ENCODE measurements at places on chromosomes 12 and 14.

- DNase-seq = no peak
Observed at GRCh38 chr12:45913631-45914030, 76.7 kb downstream of the SCAF11 start.

- DNase-seq = no peak
Observed at GRCh38 chr12:128844031-128844635, 9.1 kb upstream of the GLT1D1 start.

GRCh38 chr14:90274808-90275457 lies 18.6 kb downstream of the PSMC1 start:
- DNase-seq = no peak

- no peak for DNase-seq
Observed at GRCh38 chr12:95896846-95897245, 38.1 kb downstream of the SNRPF start.

DNA sequence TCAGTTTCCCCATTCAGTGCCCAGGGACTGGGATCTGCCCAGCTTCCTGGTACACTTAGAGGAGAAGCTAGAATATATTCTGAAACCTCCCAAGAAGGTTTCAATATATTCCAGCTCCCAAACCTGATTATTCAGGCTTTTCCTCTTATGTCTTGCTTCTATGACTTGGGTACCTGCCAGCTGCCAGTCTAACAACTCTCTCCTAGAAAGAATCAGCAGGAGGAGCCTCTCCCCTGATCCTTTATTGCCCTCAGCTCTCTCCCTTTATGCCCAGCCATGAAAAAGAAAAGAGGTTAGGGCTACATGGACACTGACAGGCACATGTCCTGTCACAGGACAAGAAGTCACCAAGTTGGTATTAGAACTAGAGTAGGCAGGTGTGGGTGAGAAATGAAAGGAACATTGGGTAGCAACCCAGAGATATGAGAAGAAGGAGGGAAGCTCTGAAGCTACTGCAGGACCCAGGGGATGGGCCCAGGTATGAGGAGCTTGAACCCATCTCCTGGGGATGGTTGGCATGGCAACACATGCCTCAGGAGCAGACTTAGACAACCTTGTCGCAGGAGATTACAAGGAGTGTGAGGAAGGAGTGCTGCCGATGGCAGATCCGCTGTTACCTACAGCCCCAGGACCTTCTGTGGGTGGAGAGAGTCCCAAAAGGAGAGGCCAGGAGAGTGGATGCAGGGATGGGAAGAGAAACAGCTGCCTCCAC lies 2.0 kb upstream of the CACNB3 start:
- DNase-seq = no peak

DNA sequence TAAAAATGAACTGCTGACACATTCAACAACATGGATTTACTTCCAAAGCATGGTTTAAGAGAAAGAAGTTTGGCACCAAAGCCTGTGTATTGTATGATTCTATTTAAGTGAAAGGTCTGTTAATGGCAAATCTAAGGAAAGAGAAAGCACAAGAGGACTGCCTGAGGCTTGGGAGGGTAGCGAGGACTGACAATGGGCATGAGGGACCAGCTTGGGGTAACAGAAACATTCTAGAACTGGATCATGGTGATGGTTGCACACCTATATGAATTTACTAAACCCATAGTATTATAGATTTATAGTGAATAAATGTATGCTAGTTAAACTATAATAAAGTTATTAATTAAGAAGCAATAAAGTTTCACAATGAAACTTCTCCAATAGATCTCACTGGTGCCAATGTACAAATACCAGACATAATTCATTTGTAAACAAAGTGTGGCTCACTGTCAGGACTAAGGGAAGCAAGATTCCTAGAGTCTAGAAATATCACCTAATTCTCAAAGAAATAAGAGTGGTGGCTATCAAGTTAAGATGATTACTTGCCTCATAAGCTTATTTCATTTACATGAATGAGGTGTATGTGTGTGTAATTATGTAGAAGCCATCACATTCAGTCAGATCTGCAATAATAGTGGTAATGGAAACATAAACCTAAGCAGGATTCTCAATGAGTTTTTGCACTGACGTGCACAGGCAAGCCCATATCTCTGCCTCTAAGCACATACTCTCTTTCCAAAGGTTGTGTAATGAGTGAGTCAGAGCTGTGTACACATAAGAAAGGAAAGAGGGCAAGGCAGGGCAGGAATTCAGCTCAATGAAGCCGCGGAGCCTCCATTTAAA lies 353.4 kb downstream of the KCNH5 start:
- no peak for DNase-seq

DNA sequence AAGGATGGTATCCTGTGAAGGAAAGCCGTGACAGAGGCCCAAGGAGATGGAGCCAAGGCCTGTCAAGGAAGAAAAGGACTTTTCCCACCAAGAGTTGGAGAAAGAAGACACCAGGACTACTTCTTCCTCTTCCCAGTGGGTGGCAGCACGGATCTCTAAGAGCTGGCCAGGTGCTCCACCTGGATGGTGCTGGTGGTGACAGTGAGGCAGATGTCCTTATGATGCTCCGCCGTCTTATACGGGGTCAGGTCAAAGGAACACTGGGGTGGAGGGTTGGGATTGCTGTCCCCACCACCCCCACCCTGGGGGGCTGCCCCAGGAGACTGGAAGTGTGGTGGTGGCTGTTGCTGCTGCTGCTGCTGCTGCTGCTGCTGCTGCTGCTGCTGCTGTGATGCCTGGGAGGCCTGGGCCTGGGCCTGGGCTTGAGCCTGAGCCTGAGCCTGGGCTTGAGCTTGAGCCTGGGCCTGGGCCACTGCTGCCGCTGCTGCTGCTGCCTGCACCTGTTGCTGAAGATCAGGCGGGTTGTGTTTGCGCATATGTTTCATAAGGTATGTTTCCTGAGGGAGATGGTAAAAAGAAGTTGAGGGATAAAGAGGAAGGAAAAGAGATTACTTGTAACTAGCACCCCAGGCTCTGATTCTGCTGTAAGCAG lies 4.8 kb upstream of the ING4 start:
- no peak for DNase-seq

DNA sequence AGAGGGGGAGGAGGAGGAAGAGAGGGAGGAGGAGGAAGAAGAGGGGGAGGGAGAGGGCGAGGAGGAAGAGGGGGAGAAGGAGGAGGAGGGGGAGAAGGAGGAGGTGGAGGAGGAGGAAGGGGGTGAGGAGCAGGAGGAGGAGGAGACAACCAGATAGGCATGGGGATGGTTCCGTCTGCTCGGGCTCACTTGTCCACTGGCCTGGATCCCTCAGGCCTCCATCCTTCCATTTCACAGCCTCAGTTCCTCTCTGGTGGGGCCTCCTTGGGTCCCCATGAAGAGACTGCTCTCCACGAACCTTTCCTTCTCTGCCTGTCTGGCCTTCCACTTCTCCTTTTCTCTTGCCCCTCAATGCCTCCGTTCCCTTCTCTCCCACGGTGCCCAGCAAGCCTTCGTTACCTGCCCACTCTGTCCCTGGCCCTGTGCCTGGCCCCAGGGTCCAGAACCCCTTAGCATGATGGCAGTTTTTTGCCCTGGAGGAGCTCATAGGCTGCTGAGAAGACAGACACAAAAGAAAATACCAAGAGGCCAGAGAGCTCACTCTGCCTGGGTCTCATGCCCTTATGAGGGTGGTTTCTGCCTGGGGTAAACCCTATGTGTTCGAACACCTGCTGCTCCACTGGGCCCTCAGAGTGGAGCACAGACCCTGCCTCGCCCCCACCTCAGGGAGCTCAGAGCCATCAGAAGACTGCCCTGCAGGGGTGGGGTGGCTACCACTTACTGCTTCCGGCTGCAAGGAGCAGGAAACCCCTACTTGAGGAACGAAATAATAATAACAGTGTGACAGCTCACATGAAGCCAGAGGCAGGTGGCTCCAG lies 11.7 kb upstream of the CACNA2D4 start:
- no peak for DNase-seq

DNA sequence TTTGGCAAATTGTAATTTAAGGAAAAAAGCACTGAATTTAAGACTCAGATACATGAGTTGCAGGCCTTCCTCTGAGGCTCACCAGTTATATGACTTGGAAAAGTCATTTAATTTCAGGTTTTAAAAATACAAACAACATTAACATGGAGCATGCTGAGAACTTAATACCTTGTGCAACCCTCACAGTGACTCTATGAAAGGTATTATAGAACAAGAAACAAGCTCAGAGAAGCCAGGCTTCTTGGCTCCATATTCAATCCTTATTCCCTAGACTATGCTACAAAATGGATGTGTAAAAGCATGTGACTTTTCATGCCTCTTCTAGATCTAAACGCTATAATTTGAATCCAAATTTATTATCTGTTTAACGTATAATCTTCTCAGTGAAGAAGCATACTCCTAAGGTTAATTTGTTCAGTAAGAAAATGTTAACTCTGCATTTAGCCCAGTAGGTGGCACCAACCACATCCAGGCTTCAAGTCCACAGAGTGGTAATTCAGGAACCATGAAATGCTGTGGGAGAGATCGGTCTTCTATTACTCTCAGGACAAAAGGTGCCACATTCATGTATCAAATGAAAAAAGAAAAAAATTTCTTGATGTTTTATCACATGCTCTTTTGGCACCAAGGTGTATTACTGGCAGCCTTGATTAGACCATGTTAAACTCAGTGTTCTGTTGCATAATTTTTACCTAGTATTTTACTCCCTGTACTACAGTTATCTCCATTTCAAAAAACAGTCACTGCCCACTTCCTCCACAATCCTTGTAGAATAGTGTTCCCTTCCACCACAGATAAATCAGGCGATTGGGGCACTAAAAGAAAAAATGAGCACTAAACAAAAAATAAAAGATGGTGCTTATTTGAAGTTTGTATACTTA lies 9.3 kb downstream of the CCDC196 start:
- DNase-seq = no peak

- no peak for DNase-seq
Observed at GRCh38 chr12:132469423-132469822, 20.5 kb upstream of the FBRSL1 start.

DNA sequence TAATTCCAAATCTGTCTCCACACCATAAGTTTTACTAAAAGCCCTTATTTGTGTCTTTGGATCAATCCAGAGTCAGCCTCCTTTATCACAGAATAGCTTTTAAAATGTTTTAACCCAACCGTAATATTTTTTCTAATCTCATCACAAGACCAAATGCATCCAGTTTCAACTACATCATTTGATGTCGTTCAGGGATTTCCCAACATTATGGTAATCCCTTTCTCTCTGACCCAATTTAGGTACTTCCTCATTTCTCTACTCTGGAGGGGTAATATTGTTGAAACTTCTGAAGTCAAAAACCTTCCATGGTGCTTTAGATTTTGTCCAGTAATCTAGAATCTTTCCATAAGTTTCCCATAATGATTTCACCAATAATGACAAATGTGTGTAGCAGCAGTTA lies 596.8 kb downstream of the SOX5 start:
- DNase-seq = no peak

DNA sequence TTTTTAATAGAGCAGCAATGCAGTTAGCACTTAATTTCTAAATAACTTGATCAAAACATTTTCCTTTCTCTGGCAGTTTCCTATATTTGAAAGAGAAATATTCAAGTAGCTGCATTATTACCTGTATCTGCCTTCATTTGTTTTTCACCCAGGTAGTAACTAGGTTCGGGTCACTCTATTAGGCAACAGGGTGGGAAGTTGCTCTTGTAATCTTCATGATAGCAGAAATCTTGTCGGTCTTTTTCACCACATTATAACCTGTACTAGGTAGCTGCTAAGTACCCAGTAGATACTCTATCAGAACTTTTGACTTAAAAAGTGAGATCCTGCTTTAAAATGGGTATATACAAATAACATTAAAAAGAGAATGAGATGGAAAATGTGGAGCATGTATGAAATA lies 2.4 kb upstream of the PIK3C2G start:
- no peak for DNase-seq

- DNase-seq = no peak
Observed at GRCh38 chr12:123071857-123072256, 79.0 kb downstream of the PITPNM2 start.

DNA sequence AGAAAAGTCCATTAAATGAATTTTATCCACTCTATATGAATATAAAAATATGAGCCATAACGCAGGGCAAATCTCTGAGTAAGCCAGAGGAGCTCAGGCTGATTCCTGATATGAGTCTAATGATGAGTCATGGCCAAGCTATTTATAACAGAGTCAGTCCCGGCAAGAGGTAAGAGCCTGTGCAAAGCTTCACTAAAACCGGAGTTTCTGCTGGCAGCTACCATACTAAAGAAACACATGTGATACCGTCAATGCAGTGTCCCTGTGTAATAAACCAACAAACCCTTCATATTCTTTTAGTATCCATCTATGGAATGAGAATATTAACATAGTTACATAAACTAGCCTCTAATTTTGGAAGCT lies 319.4 kb downstream of the KCNC2 start:
- DNase-seq = no peak

DNA sequence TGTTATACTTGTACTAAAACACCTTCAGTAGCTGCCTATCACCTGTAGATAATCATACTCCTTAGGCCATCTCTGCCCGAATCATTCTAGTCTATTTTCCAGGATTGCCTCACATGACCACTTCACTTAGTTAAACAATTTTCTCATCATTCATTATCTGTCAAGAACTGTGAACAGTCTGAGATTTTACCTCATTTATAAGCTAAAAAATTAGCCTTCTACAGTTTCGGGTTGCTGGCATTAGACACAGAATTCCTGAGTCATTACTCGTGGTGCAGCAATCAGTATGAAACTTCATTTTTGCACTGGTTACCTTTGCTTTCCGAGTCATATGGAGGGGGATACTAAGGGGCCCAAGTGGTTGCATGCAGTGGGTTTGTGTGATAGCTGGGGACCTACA lies 57.6 kb upstream of the OTOGL start:
- DNase-seq = no peak

GRCh38 chr12:45582986-45583659 lies 146.4 kb upstream of the ARID2 start:
- no peak for DNase-seq

DNA sequence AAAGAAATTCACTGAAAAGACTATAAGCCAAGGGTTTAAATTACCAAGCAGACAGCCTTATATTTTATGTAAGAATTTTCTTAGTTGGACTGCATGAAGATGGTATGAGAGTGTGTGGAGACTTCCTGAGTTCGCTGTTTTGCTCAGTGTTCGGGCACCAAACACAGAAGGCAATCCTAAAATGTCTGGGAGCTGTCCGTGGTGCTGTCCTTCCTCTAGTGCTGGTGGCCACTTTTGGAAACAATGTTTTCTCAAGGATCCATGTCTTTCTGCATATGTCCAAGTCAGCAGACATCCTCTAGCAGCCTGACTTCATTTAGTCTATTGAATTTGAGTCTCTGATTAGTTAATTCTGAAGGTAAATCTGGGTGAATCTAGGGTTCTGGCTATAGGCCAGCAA lies 135.8 kb downstream of the SLC8A3 start:
- no peak for DNase-seq

DNA sequence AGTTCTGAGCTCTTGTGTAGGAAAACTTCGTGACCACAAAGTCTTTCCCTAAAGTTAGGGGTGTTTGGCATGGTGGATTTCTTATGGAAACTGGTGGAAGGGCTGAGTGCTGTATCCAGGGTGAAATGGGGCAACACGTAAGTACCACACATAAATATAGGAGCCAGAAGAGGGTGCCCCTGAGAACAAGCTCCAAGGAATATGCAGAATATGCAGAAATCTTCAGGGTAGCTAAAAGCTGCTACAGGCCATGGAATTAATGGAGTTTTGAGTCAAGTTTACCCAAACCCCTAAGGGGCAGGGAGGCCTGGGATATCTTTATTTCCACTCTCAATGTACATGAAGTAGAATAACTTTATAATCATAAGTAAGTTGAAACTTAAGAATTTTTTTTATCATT lies 44.0 kb downstream of the ZNF664 start:
- DNase-seq = no peak
